ENCODE measurements at places on chromosomes 6 and 20.

- DNase-seq: no peak
Measured at GRCh38 chr20:37384683-37385174, 38.8 kb downstream of the SRC start.

- DNase-seq: no peak
Measured at GRCh38 chr20:32007787-32008616, 2.2 kb upstream of the CCM2L start.

DNA sequence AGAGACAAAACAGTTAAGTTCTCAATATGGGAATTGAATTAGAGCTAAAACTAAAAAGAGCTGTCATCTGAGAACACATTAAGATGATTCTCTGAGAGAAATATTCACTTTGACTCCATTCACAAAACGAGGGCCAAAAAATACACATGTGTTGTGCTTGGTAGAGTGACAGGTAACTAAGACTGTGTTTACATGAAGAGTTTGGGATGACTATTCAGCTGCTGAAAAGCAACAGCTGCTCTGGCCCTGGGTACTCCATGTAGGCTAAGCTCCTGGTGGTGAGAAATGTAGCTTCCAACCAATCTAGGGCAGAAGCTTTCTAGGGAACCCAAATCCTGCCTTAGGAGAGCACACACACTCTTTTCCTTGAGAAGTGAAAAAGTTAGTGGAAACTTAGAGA is 184.5 kb downstream of the COL21A1 start:
- DNase-seq: no peak

DNA sequence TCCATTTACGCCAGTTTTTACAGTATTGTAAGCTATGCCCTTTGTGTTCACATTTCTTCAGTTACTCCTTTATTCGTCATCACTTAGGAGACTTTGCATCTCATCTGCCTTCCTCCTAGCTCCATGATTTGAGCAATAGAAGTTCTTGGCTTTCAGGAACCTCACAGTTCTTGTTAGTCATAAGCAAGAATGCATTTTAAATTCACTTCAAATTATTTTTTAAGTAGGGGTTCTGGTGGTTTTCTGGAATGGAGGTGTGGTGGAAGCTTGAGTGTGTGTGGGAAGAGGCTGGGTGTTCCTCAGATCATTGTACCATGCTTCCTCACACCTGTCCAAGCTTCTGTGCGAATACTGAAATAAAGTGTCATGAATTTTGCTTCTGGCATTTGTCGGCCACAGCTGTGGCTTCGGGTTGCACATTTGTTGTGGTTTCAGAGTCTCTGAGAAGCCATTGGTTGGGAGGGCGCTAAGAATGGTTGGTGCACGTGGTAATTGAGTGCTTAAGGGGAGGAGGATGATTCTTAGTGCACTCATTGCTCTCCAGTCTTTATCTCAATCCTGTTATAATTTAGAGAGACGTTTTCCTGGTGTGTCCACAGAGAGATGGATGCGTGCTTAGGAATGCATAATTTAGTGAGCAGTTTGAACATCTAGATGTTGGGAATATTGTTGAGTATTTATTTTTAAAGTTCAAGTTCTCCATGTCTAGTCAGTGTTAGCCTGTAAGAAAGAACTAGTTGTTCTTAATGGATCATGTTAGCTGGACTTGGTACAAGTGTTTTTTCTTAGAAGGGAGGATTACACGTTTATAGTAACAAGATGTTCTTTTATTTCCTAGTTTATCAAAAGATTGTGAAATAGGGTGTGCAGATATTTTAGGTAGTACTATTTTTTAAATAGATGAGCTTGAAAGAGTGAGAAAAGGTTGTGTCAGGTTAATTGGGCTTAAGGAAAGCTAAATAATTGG is 31.9 kb downstream of the FOXO3 start:
- DNase-seq: peak; percentile 75

GRCh38 chr6:109738255-109738654 is 47.2 kb downstream of the FIG4 start:
- no peak for DNase-seq

DNA sequence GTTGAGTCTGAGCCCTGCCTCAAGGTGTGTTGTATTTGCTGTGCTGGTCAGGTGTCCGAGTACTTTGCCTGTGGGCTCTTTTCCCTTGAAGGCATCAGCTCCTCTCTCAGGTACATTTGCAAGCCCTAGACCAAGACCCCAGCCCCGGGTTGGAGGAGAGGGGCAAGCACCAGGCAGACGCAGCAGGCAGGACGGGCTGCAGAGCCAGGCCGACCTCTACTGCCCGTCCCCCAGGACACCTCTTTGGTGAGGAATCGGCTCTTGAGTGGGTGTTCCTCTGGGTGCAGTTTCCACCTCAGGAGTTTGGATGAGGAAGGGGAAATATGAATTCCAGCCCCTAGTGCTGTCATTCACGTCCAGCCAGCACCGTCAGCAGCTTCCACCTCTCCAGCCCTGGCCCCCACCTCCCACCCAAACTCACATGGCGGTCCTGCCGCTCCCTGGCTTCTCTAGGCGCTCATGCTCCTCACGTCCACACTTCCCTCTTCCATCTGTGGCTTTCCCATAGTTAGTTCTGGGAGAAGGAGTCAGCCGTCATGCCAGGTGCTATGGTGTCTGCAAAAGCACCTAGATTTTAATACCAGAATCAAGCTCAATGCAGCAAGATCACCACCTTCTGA is 183.9 kb downstream of the DLL1 start:
- DNase-seq: no peak

DNA sequence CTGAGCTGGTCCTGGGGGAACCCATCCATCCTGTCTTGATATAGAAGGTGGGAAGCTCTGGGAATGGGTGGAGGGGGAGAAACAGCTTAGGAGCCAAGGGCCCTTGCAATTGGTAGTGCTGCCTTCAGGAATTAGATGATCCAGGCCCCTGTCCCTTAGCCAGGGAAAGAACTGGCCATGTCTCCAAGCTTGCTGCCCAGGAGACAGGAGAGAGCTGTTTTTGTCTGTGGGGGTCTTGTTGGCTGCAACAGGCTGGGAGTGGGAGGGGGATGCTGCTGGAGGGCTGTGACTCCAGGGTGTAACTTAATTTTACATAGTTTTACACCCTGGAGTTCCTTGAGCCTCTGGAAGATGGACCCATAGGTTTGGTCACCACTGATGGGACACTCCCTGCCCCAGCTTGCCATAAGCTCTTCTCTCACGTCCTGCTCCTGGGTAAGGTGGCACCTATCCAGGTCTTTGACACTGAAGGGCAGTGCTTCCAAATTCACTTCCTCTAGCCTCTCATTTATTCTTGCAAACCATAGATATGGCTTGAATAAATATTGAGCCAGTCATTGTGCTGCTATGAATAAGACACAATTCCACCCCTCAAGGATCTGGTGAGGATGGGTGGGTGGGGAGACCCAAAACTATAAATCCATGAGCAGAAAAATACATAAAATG is 16.8 kb downstream of the VEGFA start:
- no peak for DNase-seq

- no peak for DNase-seq
Measured at GRCh38 chr6:132017942-132018341, 66.8 kb upstream of the CCN2 start.

- no peak for DNase-seq
Measured at GRCh38 chr6:107479089-107479690, 10.7 kb upstream of the SOBP start.

DNA sequence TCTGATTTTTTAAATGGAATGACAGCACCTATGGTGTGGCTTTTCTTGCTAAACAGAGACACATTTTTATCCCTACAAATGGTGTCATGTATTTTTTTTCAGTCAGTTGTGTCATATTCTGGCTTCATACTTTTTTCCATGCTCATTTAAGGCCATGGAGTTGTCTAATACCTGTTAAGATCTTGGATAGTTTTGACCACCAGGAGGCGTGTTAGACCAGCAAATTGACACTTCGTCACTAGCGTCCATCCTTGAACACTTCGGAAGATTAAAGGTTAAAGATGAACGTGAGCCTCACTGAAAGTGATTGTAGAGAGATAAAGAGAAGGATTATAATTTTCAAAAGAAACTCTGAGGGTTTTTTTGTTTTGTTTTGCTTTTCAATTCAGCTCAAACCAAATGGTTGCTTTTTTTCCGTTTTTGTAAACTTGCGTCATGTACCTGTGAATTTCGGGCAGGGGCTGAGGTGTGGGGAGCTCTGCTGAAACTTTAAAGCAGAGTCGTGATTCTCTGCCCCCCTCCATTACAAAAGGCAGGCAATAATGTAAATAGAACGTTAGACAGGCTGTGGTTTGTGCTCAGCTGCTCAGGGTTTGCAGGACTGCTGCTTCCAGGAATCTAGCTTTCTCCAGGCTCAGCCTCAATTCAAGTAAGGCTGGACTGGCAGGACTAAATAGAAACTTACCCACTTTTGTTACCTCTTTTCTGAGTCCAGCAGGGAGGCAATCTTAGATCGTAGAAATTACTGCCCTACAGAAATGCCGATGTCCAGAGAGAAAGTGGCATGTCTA is 245.1 kb downstream of the FOXA2 start:
- peak; percentile 24 for DNase-seq

GRCh38 chr6:26075063-26075717 is 12.0 kb upstream of the HFE start:
- DNase-seq: no peak

GRCh38 chr20:49914310-49915117 is 815 bp downstream of the SPATA2 start:
- no peak for DNase-seq

GRCh38 chr6:48883116-48883515 is 579.9 kb downstream of the MMUT start:
- DNase-seq: no peak

- no peak for DNase-seq
Measured at GRCh38 chr20:62366370-62367135, 559 bp downstream of the LAMA5 start.

DNA sequence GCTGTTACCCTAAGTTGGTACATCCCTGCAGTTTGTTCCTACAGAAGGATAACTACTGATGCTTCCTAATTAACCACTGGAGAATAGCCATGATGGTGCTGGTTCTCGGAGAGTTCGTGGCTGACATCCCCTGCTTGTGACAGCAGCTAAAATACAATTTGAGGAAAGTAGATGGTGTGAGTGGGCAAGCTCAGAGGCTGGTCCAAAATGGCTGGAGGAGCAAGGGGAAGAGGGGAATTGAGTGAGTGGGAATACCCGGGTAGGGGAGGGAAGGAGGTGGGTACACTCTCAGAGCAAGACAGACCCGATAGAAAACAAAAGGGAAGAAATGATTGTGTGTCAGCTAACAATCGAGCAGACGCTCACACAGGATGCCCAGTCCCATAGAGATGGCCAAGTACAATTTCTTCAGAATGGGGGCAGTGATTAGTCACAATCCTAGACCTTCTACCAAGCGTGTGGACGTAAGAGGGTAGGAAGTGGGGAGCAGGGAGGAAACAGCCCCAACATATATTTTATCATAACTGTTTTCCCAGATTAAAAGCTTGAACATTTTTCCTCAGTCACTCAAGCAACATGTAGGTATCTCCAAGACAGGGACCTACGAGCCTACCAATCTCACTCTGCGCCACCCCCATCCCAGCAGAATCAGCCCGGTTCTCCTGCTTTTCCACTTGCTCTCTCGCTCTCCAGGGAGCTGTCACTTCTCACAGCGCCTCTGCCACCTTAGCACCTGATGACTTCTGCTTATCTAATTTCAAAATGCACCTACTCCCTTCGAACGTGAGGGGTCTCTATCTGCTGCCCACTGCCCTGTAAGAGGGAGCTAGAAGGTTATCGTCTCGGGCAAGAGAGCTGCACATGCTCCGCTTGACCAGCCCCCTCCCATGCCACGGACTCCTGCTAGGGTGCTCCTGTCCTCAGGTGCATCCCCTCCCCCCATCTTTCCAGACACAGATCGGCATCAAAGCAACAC is 26.2 kb downstream of the RIPOR2 start:
- DNase-seq: no peak

DNA sequence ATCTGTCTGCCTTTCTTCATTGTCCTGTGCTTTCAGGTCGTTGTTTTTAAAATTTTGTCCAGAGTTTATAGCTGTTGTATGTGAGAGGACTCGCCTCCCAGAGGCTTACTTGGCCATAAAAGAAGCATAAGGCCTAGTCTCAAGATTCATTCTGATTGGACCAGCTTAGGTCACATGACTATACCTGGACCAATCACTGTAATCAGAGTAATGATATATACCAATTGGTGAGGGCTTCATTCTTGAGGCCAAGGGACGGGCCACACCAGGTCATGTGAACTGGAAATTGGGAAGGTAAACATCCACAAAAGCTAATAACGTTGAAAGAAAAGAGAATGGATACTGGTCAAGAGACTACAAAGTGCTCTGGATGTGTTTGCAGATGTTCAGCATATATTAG is 141.4 kb upstream of the SULF2 start:
- DNase-seq: no peak

DNA sequence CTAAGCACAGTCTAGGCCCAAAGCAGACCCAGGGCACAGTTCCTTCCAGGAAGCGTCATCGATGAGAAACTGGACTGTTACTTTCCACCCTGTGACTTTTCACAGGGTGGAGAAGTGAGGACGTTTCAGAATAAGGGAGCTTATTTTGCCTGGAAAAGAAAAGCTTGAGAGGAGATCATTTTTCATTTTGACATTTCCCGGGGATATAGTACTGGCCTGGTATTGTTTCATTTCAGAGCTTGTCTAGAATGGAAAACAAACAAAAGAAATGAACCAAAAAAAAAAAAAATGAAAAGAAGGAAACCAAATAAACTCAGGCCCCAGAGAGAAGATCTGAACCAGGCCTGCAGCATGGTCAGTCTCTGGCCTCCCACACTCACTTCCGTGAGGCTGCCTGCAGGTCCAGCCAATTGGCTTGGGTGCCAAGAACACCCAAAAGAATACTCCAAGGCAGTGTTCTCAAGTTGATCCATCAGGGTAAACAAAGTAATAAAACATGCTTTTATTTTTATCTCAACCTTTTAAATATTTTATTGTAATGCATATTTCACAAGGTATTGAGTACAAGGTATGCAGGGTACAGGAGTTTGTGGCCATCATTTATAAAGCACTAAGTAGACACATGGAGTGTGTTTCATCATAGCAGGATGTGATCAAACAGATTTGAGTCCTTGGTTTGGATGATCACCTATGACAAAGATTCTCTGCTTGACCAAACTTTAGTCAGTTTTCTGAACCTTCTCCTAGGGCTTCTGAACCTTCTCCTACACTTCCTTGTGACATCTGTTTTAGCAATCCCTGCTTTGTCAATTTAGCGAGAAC is 176.9 kb upstream of the GGTLC1 start:
- no peak for DNase-seq

- no peak for DNase-seq
Measured at GRCh38 chr6:31210123-31210522, 39.6 kb upstream of the POU5F1 start.

DNA sequence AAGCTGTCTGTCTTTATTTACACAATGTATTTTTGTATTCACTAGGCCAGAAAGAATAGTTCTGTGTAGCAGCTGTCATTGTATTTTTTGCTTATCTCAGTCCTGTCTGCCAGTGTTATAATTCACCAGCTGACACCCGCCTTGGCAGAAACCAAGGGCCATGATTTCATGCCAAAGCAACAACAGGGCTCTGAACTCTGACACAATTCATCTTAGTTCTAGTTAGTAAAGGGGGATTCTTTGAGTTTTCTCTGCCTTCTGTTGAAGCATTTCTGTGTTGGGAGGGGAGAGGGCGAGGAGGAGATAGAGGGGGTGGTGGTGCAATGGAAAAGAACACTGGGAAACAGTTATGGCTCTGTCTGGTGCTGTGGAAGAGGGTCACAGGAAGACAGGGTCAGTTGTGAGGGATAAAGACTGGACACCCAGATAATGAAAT is 684.6 kb upstream of the MARCKS start:
- no peak for DNase-seq

- no peak for DNase-seq
Measured at GRCh38 chr6:108896111-108896661, 48.0 kb downstream of the ARMC2 start.

Measured in GM12864 (cell line).